ENCODE measurements at places on chromosomes 2 and 18.

DNA sequence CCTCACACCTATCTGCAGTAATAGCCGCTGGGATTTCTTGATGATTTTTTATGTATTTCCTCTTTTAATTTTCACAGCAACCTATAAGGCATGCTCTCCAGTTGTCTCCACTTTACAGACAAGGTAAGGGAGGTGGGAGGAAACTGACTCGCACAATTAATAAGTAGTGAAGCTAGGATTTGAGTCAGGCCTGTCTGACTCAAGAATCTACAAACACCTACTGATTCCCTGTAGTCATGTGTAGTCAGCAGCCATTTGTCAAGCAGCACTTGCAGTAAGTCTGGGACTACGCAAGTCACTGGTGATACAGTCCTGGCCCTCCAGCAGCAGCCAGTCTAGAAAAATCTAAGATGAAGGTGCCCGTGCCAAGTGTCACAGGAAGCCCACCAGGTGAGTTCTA lies 193.6 kb upstream of the PKDCC start:
- no peaks in the 10 kb centered on the region for H3K4me1 ChIP-seq
- H3K36me3 ChIP-seq: no peaks in the 10 kb centered on the region
- peaks cover 10% of the 10 kb centered on the region for H3K27me3 ChIP-seq
- no peak overlapping the region for H3K27ac ChIP-seq

GRCh38 chr2:77999376-77999775 lies 477.2 kb upstream of the LRRTM4 start:
- no peaks in the 10 kb centered on the region for H3K27me3 ChIP-seq
- DNase-seq: no peak
- H3K4me3 ChIP-seq: no peak overlapping the region
- no peak overlapping the region for H3K27ac ChIP-seq

- H3K36me3 ChIP-seq: peaks cover 2% of the 10 kb centered on the region
- no peaks in the 10 kb centered on the region for H3K27me3 ChIP-seq
Measured at GRCh38 chr2:168064011-168064998, 183.1 kb downstream of the STK39 start.

GRCh38 chr2:241848761-241849615 lies 9.7 kb downstream of the PDCD1 start:
- DNase-seq: no peak
- peaks cover 3% of the 10 kb centered on the region for H3K4me1 ChIP-seq
- no peaks in the 10 kb centered on the region for H3K36me3 ChIP-seq
- peaks cover 4% of the 10 kb centered on the region for H3K27me3 ChIP-seq

Data from left lung (tissue), 14 donors.